Psoas muscle (tissue), 8 donors: ENCODE measurements at places on chromosomes 1 and 21. TPM values are rescaled to one million over a fixed set of nuclear protein-coding genes. Genes with fewer than 3 reads are reported as not detected.

The OR2W3 gene
- 0.24 TPM for total RNA-seq

The TOMM40L gene
- total RNA-seq: 39.2 TPM

GRCh38 chr1:114097109-114097508, 56.6 kb downstream of the SYT6 start:
- no peak for DNase-seq

DNA sequence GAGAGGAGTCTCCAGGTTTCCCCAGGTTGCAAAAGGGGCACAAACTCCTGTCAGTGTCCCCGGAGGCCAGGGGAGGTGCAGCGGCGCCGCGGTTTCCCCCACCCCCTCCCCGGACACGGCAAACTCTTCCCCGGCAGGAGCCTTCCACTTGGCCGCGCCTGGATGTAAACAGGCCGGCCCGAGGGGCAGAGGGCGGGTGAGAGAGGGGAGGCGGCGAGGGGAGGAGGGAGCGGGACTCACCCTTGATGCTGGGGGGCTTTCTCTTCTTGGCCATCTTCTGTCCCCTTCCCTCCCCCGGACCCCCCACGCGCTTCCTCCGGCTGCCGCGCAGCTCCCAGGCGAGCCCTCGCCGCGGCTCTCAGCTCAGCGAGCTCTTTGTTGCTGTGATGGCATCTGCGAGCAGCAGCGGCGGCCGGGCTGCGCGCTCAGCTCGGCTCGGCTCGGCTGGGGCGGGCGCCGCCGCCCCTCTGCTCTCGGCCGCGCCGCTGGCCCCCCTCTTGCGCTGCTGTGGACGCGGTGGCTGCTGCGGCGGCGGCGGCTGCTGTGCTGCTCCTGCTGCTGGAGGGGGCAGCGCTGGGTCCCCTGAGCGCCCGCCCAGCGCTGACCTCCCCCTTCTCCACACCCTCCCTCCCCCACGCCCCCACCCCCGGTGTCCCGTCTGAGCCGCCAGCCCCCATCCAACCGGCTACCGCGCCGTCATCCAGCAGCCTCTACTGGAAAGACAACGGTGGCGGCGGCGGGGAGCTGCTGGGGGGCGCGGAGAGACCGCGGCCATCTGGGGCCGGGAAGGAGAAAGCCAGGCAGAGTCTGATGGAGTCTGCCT, 4.9 kb upstream of the SLC44A5 start:
- peak; percentile 60 for DNase-seq

GRCh38 chr1:151408891-151409290, 9.5 kb downstream of the PSMB4 start:
- DNase-seq: no peak

- no peak for DNase-seq
Observed at GRCh38 chr1:230901671-230902070, 33.4 kb upstream of the C1orf198 start.

The LMOD1 gene
- total RNA-seq: 17.4 TPM
